ENCODE measurements at places on chromosomes 3 and 15.

DNA sequence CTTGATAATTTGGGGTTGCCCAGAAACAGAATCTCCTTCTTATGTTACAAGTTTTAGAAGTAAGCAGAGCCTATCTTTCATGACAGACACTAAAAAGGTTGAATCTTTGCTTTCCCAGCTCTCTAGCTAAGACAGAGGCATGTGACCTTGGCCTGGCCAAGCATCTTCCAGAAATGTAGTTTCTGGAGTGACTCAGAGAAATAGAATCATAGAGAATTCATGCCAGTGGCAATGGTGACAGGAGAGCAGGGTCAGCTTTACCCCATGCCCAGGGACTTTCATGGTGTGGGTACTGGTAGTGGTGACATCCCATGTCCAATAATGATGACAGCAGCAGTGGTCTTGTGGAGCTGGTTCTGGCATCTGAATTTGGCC lies 4.0 kb upstream of the PARP6 start:
- no peak for DNase-seq

DNA sequence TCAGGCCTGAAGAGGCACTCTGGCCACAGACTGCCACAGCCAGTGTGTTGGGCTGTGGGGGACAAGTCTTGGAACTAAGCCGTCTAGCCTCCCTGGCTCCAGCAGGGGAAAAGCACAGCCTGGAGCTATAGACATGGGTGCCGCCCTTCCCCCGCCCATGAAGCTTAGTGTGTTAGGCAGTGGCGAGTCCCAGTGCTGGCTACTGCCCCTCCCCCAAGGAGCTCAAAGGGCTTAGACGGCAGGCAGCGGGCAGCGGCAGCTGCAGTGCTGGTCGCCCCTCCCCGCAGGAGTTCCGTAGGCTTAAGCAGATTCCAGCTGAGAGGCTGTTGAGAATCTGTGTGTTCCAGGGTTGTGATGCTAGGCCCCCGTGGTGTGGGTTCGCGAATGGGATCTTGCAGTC lies 135.8 kb upstream of the RORA start:
- DNase-seq, result no peak

DNA sequence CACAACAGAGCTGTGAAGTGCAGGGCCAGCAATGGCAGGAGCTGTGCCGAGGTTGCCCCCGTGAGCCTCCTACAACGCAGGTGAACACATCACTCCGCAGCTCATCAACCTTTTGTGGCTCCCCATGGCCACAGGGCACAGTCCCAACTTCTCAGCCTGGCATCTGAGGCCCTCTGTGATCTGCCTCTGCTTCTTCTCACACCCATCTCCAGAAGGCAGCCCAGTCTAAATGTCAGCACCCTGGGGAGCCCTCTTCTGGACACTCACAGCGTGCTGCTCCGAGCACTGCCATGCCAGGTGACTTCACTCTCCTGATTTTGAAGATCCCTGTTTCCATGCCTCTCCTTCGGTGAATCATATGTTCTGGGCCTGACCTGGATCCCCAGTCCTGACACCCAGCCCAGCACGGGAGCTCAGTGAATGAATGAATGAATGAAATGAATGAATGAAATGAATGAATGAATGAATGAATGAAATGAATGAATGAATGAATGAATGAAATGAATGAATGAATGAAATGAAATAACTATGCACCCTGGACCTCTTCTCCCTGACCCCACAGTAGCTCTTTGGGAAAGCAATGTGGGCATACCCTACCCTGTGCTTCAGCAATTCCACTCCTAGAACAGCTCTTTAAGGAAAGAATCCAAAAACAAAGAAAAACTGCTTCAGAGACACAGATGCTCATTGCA lies 17.9 kb upstream of the SKIC8 start:
- no peak for DNase-seq

DNA sequence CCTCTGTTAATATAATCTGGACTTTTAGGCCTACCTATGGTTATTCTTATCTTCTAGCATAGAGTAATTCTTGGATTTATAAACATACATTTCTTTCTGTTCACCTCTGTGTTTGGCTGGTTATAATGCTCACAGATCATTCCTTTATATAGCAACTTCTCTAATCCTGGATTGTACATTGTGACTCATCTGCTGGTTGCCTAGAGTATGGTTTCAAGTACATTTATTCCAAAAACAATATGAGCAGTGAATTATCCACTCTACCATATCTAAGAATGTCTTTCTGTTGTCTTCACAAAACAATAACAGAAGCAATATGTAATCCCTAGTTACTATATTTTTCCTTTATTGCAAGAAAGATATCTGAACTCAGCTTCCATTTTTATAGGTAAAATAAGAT lies 35.3 kb downstream of the FSIP1 start:
- no peak for DNase-seq

All from stimulated activated naive CD4-positive, alpha-beta T cell treated with Interleukin-2 at 50 U/mL for 16 hours (primary cell).